ENCODE measurements at places on chromosomes 7 and 10. TPM values are rescaled to one million over a fixed set of nuclear protein-coding genes. Genes with fewer than 3 reads are reported as not detected.

GIMAP4 gene
- 52.8 TPM for total RNA-seq

OR6B1 gene
- not detected for total RNA-seq

GATA3 gene
- 2.6 TPM for total RNA-seq

HOXA1 gene
- total RNA-seq = 0.98 TPM

AOC1 gene
- not detected for total RNA-seq

ZWINT gene
- total RNA-seq = 1.6 TPM

DNA sequence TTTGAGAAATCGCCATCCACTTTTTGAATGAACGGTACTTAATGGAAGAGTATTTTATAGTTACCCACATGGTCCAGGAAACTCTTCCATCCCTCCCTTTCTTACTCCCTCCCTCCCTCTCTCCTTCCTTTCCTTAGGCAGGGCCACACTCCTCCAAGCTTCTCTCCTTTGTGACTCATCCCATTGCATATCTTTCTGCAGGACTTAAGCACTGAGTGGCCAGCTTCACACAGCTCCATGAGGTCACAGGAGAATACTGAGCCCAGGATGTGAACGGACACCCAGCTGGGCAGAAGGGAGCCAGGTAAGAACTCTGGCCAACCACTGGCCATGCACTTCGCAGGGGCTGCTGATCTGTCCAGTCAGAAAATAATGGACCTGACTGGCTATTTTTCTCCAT, 189.7 kb upstream of the ADCY1 start:
- no peak for DNase-seq

DNA sequence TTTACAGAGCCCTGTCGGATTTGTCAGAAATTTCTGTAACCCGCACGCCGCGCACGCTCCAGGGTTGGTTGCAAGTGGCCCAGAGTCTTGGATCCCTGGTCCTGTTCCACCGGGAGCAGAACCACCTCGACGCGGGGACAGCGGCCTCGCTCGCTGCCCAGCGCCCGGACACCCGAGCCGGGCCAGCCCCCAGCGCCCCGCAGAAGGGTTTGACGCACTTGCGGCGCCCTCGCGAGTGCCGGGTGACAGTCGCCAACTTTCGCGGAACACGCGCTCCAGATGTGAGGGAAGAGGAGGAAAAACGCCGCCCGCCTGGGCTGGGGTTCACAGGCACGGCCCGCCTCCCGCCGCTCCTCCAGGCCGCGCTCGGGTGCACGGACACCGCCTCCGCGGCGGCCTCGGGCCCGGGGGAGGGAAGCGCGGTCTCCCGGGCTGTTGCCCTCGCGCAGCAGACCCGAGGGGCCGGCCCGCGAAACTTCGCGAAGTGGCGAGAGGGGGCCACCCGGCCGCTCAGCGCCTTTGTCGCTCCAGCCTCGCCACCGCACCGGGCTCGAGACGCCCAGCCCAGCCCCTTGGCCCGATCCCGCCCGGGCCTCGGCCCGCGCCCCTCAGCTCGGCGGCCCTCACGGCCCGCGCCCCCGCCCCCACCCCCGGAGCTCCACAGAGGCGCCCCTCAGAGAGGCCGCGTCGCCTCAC, 514 bp downstream of the RNF216 start:
- peak; percentile 73 for DNase-seq

DNA sequence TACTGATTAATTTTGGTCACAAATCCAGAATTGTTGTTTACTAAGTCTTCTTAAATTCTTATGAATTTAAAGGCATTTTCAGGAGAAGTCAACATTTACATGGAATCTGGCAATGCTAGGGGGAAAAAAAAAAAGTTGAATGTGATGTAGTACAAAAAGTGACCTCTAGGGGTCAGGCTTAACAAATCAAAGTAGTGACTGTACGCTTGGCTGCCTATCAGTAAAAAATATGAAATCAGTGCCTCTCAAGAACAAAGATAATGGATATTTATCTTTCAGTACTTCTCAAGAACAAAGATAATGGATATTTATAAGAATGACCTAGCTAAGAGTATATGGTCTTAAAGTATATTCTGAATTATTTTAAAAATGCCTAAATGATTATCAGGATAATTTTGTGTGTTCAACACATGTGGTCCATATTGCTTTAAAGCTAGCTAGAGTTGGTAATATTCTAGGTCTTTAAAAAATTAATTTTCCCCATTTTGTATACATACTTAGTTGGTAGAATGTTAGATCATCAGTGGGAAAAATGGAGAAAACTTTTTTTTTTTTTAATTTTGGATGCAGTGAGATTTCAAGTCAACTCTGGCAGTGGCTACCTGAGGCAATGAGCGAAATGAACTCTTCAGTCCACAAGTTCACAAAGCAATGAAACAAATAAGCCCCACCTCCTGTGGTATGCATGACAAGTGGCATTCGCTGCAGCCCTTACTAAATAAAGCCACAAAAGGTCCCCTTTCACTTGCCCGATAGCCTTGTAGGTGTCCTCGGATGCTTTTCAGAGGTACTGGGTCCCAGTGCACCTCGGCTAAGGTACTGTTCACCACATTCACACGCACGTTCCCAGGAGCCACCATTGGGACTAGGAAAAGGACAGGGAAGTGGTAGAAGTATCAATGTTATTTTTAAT, 51.2 kb upstream of the LAMB4 start:
- DNase-seq = no peak

- peak; percentile 91 for DNase-seq
Observed at GRCh38 chr7:130668258-130669084, at the start of gene COPG2. TSS of gene COPG2 (minus strand) at chr7:130668748. CDS start at chr7:130668668, 80 bp downstream.

DNA sequence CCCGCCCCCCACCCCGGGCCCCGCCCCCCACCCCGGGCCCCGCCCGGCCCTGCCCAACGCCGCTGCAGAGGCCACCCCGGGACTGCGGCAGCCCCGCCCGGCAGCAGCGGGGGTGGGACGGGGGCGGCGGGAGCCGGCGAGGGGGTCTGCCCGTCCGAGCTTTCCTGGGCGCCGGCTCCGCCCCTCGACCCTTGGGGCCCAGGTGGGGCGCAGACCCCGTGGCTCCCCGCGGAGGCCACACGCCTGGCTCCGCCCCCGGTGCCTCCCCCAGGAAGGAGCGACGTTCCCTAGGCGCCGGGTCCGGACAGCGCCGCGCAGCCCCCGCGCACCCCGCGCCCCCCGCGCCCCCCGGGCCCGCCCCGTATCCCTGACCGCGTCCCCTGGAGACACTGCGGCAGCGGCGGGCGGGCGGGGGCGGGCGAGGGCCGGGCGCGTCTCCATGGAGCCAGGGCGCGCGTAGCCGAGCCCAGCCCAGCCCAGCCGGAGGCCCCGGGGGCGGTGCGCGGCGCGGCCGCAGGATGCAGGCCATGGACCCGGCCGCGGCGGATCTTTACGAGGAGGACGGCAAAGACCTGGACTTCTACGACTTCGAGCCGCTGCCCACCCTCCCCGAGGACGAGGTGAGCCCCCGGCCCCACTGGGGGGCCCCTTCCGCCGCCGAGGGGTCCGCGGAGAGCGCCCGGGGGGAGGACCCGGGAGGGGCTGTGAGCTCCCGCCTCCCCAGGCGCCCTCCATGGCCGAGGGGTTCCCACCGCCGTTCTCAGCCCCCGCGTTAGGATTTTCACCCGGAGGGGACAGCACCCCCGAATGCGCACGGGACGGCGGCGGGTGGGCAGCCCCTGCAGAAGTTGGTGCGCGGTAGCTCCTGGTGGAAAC, at the start of gene KNDC1:
TSS of gene KNDC1 (plus strand) at position 270 of the 876 bp plus-strand sequence. CDS start at position 519, 249 bp downstream.
- peak; percentile 56 for DNase-seq

DNA sequence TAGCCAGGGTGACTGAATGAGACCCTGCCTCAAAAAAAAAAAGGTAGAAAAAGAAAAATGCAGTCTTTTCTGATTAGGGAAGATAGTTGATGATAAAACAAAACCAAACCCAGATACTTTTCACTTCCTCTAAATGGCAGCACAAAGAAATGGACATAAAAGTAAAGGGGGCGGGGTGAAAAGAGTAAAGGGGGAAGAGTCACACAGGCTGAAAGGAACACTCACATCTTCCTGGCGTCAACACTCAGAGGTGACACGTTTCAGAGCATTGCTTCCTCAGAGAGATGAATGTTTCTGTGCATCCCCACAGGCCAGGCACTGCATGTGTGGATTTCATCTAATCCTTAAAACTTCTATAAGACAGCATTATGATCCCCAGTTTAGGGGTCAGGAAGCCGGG, 81.2 kb downstream of the HIPK2 start:
- DNase-seq = no peak

- peak; percentile 46 for DNase-seq
Observed at GRCh38 chr10:131960631-131961046, 21.1 kb downstream of the BNIP3 start.

GRCh38 chr7:104458875-104459274, 130.5 kb downstream of the LHFPL3 start:
- DNase-seq = no peak

DNA sequence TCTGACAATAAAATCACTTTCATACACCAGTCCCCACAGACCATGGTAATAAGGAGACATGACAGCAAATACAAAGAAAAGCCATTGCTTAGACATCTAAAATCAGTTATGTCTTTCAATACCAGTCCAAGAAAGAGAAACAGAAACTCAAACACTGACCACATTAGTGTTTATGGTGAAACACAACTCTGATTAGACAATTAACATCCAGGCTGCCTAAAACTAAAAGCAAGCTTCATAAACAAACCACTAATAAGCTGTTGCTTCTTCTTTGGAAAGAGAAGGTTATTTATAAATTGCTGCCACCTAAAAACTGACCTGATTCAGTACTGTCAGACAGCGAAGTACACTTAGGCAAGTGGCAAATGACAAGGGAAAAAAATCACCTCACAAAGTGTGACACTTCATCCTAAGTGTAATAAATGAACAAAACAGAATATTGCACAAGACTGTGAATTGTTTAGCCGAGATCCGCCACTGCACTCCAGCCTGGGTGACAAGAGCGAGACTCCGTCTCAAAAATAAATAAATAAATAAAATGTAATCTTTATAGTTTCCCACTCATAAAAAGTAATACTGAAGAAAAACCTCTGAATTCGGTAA, 277.4 kb downstream of the PARD3 start:
- DNase-seq = no peak

- no peak for DNase-seq
Observed at GRCh38 chr10:106857728-106858127, 306.8 kb downstream of the SORCS1 start.

GRCh38 chr10:86727470-86727869, 28.9 kb upstream of the BMPR1A start:
- DNase-seq = no peak
